ENCODE measurements at places on chromosomes 1 and 21.

GRCh38 chr1:28965271-28965870 lies 51.0 kb downstream of the EPB41 start:
- DNase-seq = no peak

- DNase-seq = no peak
Measured at GRCh38 chr1:209512821-209513220, 70.7 kb upstream of the CAMK1G start.

DNA sequence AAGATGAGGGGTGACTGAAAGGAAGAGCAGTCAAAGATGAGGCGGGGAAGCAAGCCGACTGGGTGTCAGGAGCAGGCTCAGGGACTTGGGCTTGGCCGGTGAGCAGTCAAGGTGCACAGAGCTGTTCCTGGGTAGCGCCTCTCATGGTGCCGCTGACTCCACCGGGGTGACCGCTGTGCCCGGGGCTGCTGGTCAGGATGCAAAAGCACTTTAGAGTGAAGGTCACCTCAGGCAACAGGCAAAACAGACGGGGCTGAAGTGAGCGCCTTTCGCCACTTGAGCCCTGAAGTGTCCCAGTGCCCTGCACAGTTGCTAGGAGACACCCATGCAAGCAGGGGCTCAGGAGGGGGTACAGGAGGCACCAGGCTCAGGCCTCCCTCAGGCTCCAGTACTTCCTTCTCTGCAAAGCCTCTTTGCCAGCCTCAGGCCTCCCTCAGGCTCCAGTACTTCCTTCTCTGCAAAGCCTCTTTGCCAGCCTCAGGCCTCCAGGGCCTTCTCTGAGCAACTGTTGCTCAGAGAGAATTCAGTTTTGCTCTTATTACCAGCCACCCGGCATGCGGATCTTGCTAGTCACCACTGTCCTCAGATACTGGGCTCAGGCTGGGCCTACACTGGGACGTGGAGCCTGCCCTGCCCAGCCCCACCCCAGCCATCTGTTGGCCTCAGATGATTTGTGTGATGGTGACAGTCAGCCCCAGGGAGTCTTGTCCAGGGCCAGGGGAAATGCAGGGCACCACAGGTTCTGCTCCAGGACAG lies 99.7 kb upstream of the IRF2BP2 start:
- DNase-seq = no peak

DNA sequence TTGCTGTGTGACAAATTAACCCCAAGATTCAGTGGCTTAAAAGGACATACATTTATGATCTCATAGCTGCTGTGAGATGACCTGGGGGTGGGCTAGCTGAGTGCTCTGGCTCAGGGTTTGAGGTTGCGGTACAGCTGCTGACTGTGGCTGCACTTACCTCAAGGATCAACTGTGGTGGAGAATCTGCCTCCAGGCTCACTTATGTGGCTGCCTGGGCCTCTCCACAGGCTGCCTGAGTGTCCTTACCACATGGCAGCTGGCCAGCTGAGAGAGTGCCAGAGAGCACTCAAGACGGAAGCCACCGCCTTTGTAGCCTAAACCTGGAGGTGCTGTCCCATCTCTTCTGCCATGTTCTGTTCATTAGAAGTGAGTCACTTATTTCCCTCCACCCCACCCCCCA lies 5.7 kb downstream of the LRRC71 start:
- no peak for DNase-seq

DNA sequence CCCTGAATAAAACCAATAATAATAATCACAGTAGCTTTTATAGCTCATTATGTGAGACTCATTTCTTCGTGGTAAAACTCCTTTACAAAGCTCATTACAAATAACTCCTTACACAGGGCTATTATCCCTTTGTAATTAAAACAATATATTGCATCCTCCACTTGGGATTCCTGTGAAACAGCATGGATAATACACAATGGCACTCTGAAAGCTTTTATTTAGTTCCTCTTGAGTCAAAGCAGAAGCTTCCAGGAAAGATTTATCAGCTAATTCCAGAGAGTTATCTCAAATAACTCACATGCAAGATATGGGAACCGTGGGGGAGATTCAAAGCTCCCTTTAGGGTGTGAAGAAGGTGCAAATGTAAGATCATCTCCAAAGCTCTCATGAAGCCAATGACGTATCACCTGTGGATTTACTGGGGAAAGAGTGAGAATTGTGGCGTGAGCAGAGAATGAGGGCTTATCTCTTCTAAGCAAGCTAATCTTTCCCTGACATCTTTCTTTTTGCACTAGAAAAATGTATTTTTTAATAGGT lies 60.4 kb upstream of the GJA5 start:
- no peak for DNase-seq

DNA sequence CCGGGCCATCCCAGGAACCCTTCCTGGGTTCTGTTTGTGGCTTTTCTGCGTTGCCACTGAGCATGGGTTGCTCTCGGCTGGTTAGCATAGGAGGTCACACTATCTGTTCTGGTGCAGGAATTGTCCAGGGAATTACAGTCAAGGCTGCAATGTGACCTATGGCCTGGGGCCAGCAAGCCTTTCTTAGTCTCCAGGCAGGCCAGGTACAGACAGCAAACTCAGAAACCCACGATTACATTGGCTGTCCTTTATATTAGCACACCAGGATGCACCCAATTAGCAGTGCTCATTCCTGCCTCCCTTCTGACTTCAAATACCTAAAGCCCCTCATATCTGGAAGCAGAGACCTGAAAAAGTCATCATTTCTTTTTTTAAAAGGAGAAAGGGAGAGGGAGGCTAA lies 55.2 kb downstream of the CD247 start:
- no peak for DNase-seq

DNA sequence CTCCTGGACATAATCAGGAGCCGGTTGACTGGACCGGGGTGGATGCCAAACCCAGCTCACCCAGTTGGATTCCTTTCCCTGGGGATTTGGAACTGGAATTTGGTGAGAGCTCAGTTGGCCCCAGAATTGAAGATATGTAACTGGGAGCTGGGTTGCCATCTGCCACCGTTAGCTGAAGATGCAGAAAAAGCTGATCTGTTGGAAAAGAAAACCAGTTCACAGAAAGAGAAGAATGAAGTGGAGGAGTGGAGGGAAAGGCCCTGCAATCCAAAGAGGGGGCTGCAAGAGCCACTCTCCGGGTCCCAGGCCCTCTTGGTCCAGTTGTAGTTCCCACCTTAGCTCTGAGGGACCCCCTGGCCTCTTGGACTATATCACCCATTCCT lies 16.0 kb downstream of the TEX35 start:
- DNase-seq = no peak

GRCh38 chr1:26597629-26598039 lies 68.1 kb downstream of the RPS6KA1 start:
- DNase-seq = no peak

- DNase-seq = no peak
Measured at GRCh38 chr1:166876540-166876838, 425 bp upstream of the TADA1 start.
